Nucleus accumbens (tissue), 56 donors: ENCODE measurements at places on chromosomes 3 and 15.

GRCh38 chr15:83435202-83435601 is 11.9 kb upstream of the SH3GL3 start:
- DNase-seq, result no peak

DNA sequence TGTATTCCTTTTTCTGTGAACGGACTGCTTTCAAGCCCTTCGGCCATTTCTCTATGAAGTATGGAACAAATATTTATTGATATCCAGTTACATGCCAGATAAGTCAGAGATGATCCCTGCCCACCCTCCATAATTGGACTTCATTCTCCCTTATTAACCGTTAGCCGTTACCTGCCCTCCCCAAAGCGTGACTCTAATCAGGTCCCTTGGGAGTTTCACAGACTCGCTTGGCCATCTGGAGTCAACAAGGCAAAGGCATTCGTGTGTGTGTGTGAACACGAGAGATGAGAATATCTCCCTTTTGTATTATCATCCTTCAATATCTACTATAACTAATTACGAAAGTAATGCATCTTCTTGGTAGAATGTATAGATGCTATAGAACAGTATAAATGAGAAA is 314.5 kb downstream of the TLE3 start:
- DNase-seq, result no peak

DNA sequence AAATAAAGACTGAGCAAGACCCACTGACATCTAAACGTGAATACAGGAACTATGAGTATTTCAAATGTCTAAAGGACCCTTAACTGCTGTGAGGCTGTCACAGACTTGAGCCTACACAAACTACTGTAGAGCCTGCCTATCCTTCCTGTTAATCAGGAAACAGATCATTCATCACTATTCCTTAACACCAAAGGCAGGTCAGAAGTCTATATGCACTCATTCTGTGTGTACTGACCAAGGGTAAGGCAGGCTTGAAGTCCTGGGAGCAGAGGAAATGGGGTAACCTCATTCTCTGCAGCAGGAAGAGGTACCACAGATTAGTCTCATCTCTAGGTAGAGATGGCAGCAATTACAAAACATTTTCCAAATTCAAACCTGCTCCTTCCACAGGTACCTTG is 30.7 kb downstream of the NPTN start:
- DNase-seq, result no peak

- no peak for DNase-seq
These were observed 20.1 kb upstream of the C3orf49 start for GRCh38 chr3:63798949-63799348.

GRCh38 chr15:59439576-59439975 is 1.6 kb downstream of the FAM81A start:
- no peak for DNase-seq
